Activated T-helper 1 cell treated with anti-CD3 and anti-CD28 coated beads, Interleukin-2, amount 50 U/mL, for 16 hours (primary cell): ENCODE measurements at places on chromosomes 16 and 17.

DNA sequence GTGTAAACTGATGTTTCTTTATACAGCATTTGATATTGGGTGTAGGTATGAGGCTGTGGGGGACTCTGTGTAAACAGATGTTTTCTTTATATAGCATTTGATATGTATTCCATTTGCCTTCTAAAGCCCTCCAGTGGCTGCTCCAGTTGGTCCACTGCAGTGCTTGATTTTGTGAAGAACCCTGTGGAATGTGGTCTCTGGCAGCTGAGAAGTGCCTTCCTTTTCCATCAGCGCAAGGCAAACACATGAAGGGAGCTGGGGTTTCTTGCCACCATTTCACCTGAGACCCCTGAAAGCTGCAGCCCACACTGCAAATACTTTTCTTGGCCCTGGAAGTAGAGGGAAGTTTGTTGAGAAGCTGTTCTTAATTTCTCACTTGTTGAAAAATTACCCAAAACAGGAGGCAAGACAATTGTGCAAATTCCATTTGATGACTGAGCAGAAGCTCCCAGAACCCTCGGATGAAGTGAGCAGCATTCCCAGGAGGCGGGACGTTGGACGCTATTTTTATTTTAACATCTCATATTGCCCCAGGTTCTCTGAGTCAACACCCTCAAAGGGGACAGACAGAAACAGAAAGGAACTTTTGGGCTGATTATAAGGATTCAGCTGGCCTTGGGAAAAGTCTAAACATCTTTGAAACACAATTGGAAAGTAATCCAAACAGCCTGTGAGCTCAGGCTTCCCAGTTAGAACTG, 158.5 kb upstream of the RPH3AL start:
- DNase-seq: no peak

- no peak for DNase-seq
These were observed 755 bp upstream of the C16orf89 start for GRCh38 chr16:5066511-5066910.

GRCh38 chr17:57606111-57606875, 138.8 kb downstream of the CCDC182 start:
- no peak for DNase-seq

DNA sequence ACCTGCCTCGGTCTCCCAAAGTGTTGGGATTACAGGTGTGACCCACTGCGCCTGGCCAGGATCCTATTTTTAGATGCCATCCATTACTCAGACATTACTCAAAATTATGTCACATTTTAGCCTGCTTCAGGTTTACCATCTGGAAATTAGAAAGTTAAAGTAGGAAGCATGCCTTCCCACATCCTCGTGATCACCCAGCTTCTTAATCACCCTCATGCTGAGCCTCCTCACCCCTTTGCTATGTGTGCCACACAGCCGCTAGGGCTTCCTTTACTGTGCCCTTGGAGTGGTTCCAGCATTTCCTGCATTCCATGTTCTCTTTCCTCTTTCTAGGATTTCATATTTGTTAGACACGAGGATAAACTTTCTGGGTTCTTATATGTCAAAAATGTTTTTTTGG, 9.3 kb downstream of the ADORA2B start:
- DNase-seq: no peak

DNA sequence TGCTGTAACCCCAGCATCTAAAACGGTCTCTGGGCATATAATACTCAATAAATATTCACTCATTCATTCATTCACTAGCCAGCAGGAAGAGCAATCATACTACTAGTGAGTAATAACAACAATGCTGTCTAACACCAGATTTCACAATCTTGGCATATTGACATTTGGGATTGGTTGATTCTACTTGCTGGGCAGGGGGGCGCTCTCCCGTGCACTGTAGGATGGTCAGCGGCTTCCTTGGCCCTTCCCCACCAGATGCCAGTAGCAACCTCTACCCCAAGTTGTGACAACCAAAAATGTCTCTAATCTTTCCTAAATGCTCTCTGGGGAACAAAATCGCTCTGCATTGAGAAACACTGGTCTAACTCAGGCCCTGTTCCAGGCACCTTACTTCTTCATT, 20.7 kb downstream of the WFDC1 start:
- no peak for DNase-seq

DNA sequence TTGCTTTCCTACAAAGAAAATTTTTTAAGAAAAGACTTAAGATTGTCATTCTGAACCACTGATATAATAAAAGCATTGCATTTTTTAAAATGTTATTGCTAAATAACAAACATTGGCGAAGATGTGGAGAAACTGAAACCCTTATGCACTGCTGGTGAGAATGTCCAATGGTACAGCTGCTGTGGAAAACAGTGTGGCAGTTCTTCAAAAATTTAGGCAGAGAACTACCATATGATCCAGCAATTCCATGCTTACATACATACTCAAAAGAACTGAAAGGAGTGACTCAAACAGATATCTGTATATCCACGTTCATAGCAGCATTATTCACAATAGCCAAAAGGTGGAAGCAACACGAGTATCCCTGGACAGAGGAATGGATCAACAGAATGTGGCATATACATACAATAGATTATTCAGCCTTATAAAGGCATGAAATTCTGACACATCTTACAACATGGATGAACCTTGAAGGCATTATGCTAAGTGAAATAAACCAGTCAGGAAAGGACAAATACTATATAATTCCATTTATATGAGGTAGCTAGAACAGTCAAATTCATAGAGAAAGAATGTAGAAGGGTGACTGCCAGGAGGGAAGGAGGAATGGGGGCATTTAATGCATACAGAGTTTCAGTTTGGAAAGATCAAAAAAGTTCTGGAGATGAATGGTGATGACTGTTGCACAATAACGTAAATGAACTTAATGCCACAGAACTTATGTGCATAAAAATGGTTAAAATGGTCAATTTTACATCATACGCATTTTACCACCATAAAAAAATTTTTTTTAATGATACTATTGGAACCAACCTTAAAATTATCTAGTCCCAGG, 92.1 kb downstream of the CACNG1 start:
- no peak for DNase-seq

- no peak for DNase-seq
These were observed 18.0 kb upstream of the PMFBP1 start for GRCh38 chr16:72189865-72190371.

- no peak for DNase-seq
These were observed 13.2 kb upstream of the TMEM100 start for GRCh38 chr17:55735731-55736405.

GRCh38 chr17:32673964-32674363, 187.2 kb downstream of the CDK5R1 start:
- DNase-seq: no peak
